ENCODE measurements at places on chromosomes 7 and 10. TPM values are rescaled to one million over a fixed set of nuclear protein-coding genes. Genes with fewer than 3 reads are reported as not detected.

The BAMBI gene
- 1.6 TPM for total RNA-seq

The ATOH7 gene
- not detected for total RNA-seq

The STOX1 gene
- 0.32 TPM for total RNA-seq

The ZNF727 gene
- not detected for total RNA-seq

The SLC26A5 gene
- total RNA-seq = under 0.01 TPM

The SNCG gene
- total RNA-seq = 131 TPM

The BTRC gene
- total RNA-seq = 6.0 TPM

The CASTOR2 gene
- total RNA-seq = 9.8 TPM

The NRP1 gene
- 165 TPM for total RNA-seq

The TRIL gene
- 32.7 TPM for total RNA-seq

The ACSM6 gene
- total RNA-seq = not detected

The CPXM2 gene
- 4.9 TPM for total RNA-seq

The GIMAP4 gene
- 293 TPM for total RNA-seq

The PPA1 gene
- total RNA-seq = 179 TPM

The ATRNL1 gene
- not detected for total RNA-seq

The SGPL1 gene
- 10.2 TPM for total RNA-seq

The GIMAP5 gene
- total RNA-seq = 150 TPM

The TSPAN13 gene
- 44.4 TPM for total RNA-seq

The CUL2 gene
- total RNA-seq = 19.9 TPM

The ASB4 gene
- not detected for total RNA-seq

The TFPI2 gene
- total RNA-seq = 81.8 TPM

The TAS2R41 gene
- not detected for total RNA-seq

The SRGN gene
- 311 TPM for total RNA-seq

The ZPBP gene
- not detected for total RNA-seq

The NPC1L1 gene
- total RNA-seq = not detected

The SYCE1 gene
- 0.16 TPM for total RNA-seq

The MBLAC1 gene
- total RNA-seq = 1.8 TPM

The FAM25G gene
- total RNA-seq = not detected

The DRGX gene
- total RNA-seq = not detected

The DGKI gene
- total RNA-seq = 0.65 TPM
